ENCODE measurements at places on chromosomes 5 and 9.

DNA sequence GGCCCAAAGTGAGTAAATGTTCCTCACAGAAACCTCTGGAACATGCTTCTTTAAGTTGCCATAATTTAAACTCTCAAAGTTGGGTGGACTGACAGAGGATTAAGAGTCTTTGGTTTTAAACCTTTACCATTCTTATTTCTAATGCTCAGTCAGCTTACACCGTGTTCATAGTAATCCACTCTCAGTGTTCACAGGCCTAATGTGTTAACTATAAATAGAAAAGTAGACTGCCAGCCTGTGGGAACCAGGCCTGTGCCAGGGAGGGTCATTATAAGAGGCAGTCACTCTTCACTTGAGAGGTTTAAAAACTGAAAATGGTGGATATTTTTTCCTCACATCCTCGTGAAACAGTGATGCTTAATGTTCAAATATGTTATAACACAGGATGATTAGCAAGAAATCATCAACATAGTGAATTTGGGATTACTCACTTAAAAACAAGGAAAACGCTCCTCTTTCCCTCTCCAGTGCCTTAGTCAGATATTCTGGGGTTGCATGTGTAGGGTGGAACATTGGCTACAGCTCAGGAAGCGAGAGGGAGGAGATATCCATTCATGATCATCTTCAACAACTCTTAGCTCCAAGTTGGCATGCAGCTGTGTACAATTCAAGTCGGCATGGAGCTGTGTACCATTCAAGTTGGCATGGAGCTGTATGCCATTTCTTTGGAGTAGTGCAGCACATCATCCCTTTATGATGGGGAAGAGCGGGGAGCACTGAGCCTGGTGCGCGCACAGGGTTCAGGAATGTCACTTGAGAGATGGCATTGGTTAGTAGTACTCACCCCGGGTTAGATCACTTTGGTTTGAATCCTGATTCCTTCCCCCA is 65.8 kb downstream of the KIAA1958 start:
- DNase-seq: no peak

DNA sequence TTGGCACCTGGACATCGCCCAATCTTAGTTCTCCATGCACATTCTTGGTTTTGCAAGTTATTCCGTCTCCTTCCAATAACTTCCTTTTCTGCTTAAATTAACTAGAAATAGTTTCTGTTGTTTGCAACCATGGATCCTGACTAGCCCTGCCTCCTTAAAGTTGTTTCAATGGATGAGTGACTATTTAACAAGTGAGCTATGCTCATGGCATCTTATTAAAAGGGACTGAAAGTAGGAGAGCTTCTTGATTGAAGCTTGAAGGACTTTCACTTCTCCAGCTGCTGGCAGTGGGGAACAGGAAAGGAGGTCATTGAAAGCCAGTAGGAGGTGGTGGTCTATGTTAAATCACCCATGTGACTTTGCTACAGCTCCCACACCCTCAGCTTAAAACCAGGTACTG is 466.8 kb downstream of the ARHGEF28 start:
- no peak for DNase-seq

GRCh38 chr9:126581893-126582292 is 31.8 kb upstream of the LMX1B start:
- DNase-seq: no peak

GRCh38 chr9:131728546-131728910 is 11.3 kb downstream of the RAPGEF1 start:
- no peak for DNase-seq

- DNase-seq: no peak
Observed at GRCh38 chr9:15349892-15350761, 43.1 kb upstream of the TTC39B start.

All from activated naive CD4-positive, alpha-beta T cell (primary cell).